ENCODE measurements at places on chromosomes 2 and 18.

- DNase-seq, result no peak
Observed at GRCh38 chr2:219691571-219691970, 64.1 kb downstream of the SLC4A3 start.

GRCh38 chr2:102801098-102801718 lies 39.4 kb downstream of the TMEM182 start:
- peak; percentile 2 for DNase-seq

DNA sequence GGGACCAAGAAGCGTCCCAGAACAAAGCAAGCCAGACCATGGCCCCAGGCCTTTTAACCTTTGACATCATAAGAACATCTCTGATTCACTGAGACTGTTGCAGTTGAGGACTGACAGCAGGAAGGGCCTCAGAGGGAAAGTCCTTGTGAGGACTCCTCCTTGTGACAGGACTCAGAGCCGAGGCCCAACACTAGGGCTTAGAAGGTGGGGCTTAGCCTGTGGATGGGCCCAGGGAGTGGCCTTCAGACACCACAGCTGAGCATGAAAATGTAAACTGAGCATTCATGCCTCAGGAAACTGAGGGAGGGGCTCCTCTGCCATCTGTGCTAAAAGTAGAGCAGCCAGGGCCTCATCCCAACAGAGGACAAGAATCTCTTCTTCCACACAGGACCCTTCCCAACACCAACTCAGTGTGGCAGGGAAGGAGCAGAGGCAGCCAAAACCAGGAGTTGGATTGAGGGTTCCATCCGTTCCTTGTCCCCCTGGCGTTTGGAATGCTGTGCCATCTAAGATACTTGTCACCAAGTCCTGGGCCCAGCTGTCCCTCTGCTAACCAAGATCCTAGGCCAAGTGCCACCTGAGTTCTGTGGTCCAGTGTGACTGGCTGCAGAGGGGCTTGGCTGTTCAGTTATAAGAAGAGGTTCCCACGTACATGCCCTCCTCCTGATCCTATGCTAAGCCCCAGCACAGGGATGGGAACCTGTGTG lies 37.5 kb upstream of the CAB39 start:
- DNase-seq, result no peak

GRCh38 chr2:238105506-238106338 lies 5.6 kb downstream of the ESPNL start:
- no peak for DNase-seq

GRCh38 chr2:122255924-122256323 lies 500.5 kb downstream of the TSN start:
- peak; percentile 6 for DNase-seq

DNA sequence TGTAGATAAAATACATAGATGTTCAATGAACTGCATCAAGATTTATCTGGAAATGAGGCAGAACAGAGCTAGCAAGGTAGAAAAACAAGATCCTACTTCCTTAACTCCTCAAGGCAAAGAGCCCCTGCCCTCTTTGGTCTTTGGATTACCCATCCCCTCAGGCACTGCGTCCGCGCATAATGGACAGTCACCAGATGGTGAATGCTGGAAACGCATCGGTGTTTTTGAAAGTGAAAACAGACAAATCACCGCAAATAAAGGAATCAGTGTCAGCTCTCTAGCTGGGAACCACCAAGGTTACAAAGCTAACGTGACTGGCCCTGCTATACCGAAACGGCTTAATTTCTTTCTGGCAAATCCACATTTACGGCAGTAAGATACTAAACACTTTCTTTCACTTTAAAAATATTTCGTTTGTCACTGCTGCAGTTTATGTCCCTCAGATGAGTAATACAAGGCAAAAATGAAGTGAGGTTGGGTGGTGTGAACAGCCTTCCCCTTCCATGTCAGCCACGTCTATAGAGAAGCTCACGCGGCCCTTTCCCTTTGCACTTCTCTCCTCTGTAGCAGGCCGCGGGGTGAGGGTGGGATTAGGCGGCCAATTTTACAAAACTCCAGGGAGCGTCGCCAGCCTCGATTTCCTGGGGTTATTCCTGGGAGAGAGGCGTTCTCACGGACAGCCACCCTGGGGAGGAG lies 627 bp upstream of the GALR1 start:
- DNase-seq, result no peak

DNA sequence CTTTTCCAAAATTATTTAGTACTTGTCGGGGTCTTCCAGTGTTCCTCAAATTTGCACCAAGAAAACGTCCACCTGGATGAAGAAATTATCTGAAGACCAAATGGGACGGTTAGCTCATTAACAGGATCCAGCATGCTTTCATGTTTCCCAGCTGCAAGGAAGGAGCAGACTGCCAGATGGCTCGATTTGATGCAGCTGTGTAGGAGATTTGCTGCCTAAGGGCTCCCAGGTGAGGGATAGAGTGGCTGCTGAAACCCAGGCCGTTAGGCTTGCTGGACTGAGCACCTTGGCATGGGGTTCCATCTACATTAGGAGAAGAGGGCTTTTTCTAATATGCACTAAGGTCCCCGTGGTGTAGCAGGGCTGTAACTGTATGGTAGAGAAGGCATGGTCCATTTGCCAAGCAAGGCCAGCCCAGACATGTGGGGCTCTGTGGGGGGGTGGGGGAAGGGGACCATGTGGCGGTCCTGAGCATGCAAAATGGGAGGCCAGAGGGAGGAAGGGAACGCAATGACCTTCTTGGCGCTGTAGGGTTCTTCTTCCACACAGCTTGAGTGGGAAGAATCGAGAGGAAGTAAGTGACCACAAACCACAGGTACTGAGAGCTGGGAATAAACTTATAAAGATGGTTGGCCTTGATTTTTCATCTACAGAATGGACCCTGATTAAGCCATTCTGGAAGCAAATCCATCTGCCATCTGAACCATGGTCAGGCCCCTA lies 144.0 kb downstream of the TMEM163 start:
- no peak for DNase-seq

DNA sequence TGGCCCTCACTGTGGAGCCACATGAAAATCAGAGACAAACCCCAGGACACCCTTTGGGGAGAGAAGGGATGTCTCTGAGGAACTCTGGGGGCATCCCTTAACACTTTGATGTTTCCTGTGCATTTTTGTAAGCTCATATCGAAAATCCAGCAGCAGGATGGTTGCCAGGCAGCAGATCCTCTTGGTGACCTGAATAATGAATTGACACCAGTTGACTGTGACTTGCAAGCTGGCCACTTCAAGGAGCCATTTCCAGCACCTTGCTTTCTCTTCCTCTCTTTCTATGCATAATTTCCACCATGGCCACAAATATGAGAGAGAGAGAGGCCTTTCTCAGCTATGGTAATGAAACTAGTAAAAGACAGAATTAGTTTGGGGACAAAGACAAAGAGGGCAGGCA lies 91.7 kb downstream of the NRP2 start:
- no peak for DNase-seq

DNA sequence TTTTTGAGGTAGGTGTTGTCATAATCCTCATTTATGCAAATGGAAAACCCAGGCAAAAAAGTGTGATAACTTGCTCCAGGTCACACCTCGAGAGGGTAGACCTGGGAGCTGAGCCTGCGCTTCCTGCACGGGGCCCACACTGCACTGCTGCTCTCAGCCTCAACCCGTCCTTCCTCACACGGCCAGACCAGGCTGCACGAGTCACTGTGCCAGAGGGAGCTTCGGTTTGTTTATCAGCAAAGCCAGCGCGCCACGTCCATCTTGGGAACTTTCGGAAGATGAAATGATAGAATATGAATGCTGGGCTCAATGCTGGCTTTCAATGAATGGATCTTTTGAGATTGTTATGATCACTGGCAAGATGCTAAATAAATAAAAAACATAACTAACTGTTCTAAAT lies 14.4 kb downstream of the COPS9 start:
- no peak for DNase-seq

GRCh38 chr2:127463155-127463991 lies 45.1 kb downstream of the PROC start:
- no peak for DNase-seq

DNA sequence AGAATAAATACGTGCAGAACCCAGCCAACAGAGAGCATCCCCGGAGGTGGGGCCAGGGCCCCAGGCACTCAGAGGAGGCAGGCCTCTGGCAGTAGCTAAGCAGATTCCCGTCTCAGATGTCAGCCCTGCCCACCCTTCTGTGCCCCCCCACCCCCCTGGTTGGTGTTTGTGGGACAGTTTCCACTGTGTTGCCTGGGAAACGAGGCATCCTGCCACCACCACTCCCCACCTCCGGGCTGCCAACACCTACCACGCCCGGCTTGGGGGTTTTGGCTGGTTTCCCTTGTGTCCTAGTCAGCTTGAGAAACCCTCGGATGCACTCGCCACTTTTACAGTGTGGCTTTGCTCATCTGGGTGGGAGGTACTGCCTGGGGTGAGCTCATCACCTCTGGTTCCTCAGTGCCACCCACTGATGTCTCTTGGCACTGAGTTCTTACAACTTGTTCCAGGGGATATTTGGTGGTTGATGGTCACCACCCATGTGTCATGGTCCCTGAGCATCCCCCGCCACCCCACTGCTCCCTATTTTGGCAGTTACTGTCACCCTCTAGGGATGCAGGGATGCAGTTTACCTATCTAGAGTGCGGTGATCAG lies 72.4 kb upstream of the YWHAQ start:
- peak; percentile 96 for DNase-seq

- no peak for DNase-seq
Observed at GRCh38 chr2:68280796-68281195, 28.5 kb upstream of the PPP3R1 start.

GRCh38 chr2:12167525-12168317 lies 421.3 kb downstream of the LPIN1 start:
- no peak for DNase-seq

- DNase-seq, result no peak
Observed at GRCh38 chr2:137892739-137893138, 71.5 kb upstream of the HNMT start.

- no peak for DNase-seq
Observed at GRCh38 chr18:48752928-48753327, 197.8 kb downstream of the SMAD7 start.

- DNase-seq, result peak; percentile 51
Observed at GRCh38 chr18:6752202-6752860, 22.8 kb downstream of the ARHGAP28 start.

- DNase-seq, result no peak
Observed at GRCh38 chr18:8081872-8082553, 514.9 kb downstream of the PTPRM start.

Data from EL (cell line).